ENCODE measurements at places on chromosomes 1 and 21. TPM values are rescaled to one million over a fixed set of nuclear protein-coding genes. Genes with fewer than 3 reads are reported as not detected.

The ALX3 gene
- 0.81 TPM for total RNA-seq

The PDPN gene
- 30.2 TPM for total RNA-seq

The GABPA gene
- 23.9 TPM for total RNA-seq

The RPTN gene
- total RNA-seq, result not detected

The ZBTB40 gene
- 21.8 TPM for total RNA-seq

The RAB3B gene
- total RNA-seq, result 27.2 TPM

The ADAMTS4 gene
- 28.6 TPM for total RNA-seq

The DIO1 gene
- total RNA-seq, result not detected

The INSRR gene
- 0.15 TPM for total RNA-seq

The PADI3 gene
- total RNA-seq, result 0.39 TPM

The KISS1 gene
- total RNA-seq, result not detected

The CFAP298 gene
- total RNA-seq, result 54.8 TPM

The S100A7A gene
- total RNA-seq, result not detected

The ST6GALNAC3 gene
- total RNA-seq, result 0.74 TPM

The SHISA4 gene
- total RNA-seq, result 2.6 TPM

The CFAP141 gene
- not detected for total RNA-seq

The DMRTA2 gene
- total RNA-seq, result 0.28 TPM

The PROK1 gene
- not detected for total RNA-seq

The NASP gene
- total RNA-seq, result 392 TPM

The STRIP1 gene
- 59.6 TPM for total RNA-seq

The PLA2G4A gene
- total RNA-seq, result 34.4 TPM

The SPAG17 gene
- not detected for total RNA-seq

The FCRL2 gene
- total RNA-seq, result not detected
